ENCODE measurements at places on chromosomes 5 and 9.

GRCh38 chr5:9151684-9152427, 394.0 kb downstream of the SEMA5A start:
- DNase-seq: no peak

DNA sequence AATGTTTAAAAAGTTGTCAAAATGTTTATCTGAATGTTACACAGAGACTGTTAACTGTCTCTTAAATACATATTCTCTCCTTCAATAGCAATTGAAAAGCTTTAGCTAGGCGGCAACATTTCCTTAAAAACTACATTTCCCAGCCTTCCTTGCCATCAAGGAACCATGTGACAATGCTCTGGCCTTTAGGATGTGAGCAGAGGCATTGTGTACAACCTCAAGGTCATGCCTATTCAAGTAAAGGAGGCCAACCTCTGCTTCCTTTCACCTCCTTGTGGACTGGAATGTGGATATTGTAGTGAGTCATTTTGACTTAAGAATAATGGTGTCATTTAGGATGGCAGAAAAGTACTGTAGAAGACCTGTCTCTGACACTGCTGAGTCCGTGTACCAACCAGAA, 23.7 kb upstream of the MROH2B start:
- DNase-seq: no peak

DNA sequence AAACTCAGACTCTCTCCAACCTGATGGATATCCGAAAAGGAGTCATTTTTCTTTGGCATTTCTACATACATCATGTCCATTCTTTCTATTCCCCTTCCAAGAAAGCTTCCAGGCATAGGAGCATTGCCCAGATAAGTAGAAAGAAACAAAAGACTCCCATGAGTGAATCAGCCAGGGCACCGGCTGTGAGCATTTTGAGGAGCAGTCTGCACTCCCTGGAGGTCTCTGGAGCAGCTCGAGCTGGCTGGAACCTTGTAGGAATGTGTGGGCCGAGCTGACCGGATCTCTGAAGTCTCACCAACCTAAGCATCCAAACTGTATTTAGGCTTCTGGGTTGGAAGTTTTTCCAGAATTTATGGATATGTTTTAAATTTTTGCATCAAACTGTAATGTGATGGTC, 161.4 kb upstream of the TRPC7 start:
- no peak for DNase-seq

GRCh38 chr5:78779771-78780616, 131.4 kb upstream of the LHFPL2 start:
- no peak for DNase-seq

DNA sequence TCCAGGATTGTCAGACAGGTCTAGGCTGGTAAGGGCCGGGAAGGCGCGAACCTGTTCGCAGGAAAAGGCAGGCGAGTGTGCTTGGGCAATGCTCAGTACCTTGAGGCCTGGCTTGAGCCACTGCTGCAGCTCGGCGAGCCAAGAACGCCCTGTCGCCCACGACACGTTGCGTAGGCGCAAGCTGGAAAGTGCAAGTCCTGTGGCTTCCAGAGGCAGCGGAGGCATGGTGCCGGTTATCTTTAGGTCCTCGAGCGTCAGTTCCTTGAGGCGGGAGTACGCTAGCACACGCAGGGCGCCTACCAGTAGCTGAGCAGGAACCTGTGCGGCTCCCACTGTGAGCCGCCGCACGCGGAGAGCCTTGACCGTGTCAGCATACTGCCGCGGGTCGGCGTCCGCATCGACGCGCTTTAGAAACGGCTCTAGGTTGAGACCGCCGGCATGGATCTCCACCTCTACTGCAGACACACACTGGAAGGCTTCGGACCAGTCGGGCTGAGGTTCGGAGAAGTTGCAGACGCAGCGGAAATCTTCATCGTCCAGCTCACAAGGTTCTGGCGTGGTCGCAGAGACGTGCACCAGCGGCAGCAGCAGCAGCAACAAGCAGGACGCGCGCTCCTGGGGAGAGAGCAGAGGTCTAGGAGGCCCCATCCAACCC, 482 bp downstream of the CD14 start:
- peak; percentile 31 for DNase-seq

DNA sequence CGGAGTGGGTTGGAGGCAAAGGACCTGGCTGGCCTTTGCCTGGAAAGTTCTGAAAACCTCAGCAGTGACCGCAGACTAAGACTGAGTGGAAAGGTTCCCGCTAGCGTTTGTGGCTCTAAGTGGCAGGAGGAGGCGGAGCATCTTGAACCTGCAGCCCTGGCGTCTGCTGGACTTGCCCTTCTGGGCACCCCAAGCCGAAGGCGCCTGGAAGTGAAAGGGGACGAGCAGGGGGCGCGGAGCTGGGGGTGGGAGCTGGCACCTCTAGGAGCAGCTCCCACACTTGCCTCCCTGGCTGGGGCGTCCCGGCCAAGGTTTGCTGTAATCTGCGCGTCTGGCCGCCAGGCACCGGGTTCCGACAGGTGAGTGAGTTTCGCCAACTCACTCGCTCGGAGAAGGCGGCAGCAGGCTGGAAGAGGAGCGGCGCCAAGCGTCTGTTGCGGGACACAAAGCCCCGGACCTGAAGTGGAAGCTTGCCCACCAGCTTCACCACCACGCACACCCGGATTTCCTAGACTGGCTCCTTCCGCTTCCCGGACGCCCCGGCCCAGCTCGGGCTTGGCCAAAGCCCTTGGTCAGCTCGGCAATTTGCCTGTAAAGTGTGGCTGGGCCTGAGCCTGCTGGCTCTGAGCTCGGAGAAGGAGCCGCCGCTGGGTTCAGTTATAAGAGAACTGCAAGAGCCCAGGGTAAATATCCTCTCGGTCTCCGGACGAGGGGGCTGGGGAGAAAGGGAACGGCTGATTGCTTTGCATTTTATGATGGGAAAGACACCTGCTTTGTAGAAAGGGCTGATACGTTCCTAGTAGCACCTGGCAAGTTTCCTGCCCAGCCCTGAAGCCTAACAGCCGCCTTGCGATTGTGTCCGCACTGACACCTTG, at the start of gene GNA14:
Gene GNA14, minus strand, starts transcription at position 89 of the 875 bp plus-strand sequence. CDS start 529 bp downstream, outside the sequence.
- no peak for DNase-seq

GRCh38 chr9:136907011-136907914, 20.9 kb downstream of the TRAF2 start:
- no peak for DNase-seq

- DNase-seq: peak; percentile 64
These were observed 29.7 kb downstream of the TEX10 start for GRCh38 chr9:100322954-100323536.

- DNase-seq: no peak
These were observed 943.8 kb upstream of the TYRP1 start for GRCh38 chr9:11749396-11749795.

DNA sequence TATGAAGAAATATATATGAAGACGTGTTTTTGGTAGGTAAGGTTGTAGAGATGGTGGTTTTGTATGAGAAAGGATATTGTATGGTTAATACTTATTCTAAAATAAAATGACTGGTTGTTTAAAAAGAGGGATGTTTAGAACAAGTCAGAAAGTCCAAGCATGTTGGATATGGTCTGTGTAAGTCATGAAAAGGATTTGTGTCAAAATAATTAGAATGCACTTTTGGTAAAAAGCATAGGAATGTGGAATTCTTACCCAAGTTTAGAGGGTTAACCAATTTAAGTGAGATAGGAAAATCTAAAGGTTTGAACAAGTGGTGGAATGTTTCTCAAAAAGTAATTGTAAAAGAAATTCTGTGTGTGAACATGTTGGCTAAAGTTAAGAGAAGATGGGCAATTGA, 1556.5 kb upstream of the C9orf72 start:
- DNase-seq: no peak

- no peak for DNase-seq
These were observed 52.7 kb upstream of the CCNG1 start for GRCh38 chr5:163384669-163385068.

DNA sequence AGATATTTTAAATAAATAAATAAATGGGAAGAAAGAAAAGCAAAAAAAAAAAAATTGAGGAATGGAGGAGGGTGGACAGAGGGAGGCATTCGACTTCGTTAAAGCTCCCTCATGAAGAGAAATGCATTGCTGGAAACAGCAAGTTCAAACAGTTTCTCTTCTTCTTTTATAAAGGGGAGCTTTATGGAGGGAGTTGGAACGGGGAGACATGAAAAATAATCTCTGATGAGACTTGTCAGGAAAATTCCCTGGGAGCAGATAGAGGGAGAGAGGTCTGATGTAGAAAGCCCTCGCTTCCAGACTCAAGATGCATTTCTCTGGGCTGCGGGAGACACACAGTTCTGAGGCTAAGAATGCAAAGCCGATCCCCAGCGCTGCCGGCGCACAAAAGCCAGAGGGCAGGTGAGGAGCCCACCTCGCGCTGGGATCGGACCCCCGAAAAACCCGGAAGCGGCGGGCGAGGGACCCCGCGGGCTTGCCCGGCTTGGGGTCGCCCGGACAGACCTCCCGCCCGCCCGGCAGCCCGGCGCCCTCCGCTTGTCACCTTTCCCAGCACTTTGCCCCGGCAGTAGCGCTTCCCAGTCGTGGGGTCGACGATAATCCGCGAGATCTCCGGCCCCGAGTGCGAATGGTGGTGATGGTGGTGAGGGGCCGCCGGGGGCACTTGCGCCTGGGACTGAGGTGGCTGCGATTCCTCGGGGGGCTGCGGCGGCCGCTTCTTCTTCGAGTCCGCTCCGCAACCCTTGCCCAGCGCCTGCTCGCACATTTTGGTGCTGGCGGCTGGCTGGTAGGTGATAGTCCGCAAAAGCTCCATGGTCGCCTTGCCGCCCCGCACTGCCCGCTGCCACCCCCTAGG, 512 bp downstream of the PLK2 start:
- peak; percentile 10 for DNase-seq

GRCh38 chr5:39822020-39822419, 397.2 kb upstream of the DAB2 start:
- DNase-seq: no peak
